ENCODE measurements at places on chromosomes 5 and 9.

DNA sequence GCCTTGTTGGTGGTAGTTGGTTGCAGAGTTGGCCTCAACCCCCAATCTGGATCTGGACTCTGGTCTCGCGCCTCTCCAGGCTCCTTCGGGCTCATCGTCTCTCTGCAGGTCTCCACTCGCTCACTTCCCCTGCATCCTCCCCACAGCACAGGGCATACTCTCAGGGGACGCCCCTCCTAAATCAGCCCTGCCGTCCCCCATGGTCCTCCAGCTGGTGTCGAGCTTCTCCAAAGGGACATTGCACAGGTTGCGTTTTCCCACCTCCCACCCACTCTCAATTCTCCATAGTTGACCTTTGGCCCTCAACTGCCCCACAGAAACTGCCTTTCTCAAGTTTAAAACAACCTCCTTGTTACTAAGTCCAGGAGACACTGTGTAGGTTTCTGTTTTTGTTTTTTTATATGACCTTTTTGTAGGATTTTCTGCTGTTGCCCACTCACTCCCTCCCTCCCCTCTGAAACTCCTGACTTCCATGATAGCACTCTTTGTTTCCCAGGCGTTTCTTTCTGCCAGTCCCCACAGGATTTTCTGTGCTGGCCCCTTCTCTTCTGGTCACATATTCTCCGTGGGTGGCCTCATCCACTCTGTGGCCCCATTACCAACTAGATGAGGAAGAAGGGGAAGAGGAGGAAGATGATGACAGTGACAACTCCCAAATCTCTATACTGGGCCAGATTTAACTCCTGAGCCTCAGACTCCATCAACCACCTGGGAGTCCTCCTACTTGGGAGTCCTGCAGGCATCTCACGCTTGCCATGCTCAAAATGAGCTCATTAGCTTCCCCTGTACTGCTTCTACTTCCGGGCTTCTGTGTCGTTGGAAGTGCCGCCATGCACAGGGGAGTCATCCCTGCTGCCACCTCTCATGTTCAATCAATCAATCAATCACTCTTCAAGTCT lies 50.3 kb downstream of the ALG2 start:
- no peak for DNase-seq

- no peak for DNase-seq
Observed at GRCh38 chr9:35719546-35719945, 12.4 kb downstream of the TLN1 start.

- no peak for DNase-seq
Observed at GRCh38 chr5:75260708-75261107, 24.0 kb upstream of the ANKRD31 start.

DNA sequence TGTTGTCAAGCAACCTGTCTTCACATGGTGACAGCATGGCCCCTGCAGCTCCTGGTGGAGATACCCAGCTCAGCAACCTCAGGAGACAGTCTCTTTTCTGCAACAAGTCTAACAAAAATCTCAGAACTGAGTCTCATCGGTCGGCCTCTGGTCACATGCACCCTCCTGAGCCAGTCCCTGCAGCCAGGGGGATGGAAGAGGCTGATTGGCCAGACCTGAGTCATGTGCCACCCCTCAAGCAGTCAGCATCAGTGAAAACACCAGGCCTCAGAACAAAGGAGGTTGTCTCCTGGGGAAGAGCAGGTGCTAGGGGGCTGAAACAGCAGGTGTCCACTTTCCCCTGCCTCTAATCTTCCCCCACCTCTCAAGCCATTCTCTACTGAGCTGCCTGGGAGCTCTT lies 54.4 kb downstream of the SMIM23 start:
- no peak for DNase-seq

DNA sequence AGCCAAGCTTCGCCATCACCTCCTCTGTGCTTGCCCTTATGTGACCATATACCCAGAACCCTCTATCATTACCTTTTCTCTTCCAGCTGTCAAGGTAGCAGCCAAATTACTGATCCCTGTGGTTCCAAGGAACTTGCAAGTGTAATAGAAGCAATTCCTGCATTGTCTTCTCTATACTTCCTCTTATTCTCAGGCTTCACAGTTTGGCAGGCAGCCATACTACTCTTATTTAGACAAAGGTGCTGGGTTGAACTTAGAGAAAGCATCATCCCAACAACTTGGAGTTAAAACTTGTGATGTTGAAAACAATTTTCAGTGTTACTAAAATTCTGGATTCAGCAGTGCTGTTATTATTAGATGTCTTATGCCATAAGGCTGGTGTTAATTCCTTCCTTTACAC lies 93.2 kb downstream of the NLN start:
- no peak for DNase-seq

- no peak for DNase-seq
Observed at GRCh38 chr9:87464110-87464991, 33.3 kb upstream of the DAPK1 start.

All from activated T-helper 9 cell treated with anti-CD3 and anti-CD28 coated beads, Interleukin-2, amount 50 U/mL, for 16 hours (primary cell).